HT1080 (cell line): ENCODE measurements at places on chromosomes 4 and X. TPM values are rescaled to one million over a fixed set of nuclear protein-coding genes. Genes with fewer than 3 reads are reported as not detected.
A peak's percentile ranks its signal among the peaks of the same experiment; 100 is the strongest.

DNA sequence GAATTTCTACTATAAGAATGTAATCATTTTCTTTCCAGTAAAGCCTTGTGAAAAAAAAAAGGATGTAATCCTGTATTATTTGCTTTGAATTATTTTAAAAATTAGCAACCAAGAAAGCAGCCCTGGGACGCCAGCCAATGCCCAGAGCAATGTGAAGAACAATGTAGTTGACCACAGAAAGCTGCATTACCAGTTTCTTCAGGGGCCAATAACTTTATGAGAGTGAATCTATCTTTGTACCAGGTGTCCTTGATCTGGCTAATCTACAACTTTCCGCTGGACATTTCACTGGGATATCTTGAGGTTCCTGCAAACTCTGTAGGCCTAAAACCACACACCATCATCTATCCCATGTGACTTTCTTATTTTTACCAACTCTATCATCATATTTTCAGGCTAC is 7.6 kb upstream of the KLHL2 start:
- no peak for DNase-seq

DNA sequence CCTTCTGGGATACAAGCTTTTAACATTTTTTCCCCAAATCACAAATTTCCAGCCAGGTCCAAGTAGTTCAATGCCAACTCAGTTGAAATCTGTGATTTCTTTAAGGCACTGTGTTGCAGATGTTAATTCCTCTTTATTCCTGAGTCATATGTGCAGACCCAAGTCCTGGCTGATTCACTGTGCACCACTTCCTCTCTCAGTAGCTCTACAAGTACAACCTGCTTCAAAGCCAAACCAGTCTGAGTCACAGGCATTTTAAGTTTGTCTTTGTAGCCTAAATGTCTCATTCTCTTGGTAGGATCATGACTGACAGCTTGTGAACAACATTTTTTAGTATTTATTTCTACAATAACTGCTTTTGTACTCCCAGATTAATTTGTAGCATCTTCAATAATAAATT is 165.6 kb upstream of the S100G start:
- peak; percentile 95 for DNase-seq

- no peak for DNase-seq
Observed at GRCh38 chr4:14844061-14844460, 158.2 kb upstream of the CPEB2 start.

- no peak for DNase-seq
Observed at GRCh38 chr4:13599159-13599558, 28.4 kb downstream of the BOD1L1 start.

- no peak for DNase-seq
Observed at GRCh38 chr4:11566444-11567022, 137.8 kb upstream of the HS3ST1 start.

GRCh38 chr4:183153190-183153916 is 54.3 kb downstream of the WWC2 start:
- no peak for DNase-seq

Gene BANK1
- total RNA-seq, result not detected in 2 replicates
